ENCODE measurements at places on chromosomes 4 and X. TPM values are rescaled to one million over a fixed set of nuclear protein-coding genes. Genes with fewer than 3 reads are reported as not detected.

The GPRIN3 gene
- total RNA-seq, result 0.51 TPM

- DNase-seq, result no peak
Measured at GRCh38 chr4:98539299-98539698, 119.1 kb downstream of the TSPAN5 start.

The ADGRL3 gene
- 0.05 TPM for total RNA-seq

- DNase-seq, result no peak
Measured at GRCh38 chr4:126973201-126973600, 659.6 kb upstream of the INTU start.

GRCh38 chrX:24763989-24764388, 70.3 kb downstream of the POLA1 start:
- no peak for DNase-seq

The ASB9 gene
- 5.3 TPM for total RNA-seq

The ACE2 gene
- under 0.01 TPM for total RNA-seq

DNA sequence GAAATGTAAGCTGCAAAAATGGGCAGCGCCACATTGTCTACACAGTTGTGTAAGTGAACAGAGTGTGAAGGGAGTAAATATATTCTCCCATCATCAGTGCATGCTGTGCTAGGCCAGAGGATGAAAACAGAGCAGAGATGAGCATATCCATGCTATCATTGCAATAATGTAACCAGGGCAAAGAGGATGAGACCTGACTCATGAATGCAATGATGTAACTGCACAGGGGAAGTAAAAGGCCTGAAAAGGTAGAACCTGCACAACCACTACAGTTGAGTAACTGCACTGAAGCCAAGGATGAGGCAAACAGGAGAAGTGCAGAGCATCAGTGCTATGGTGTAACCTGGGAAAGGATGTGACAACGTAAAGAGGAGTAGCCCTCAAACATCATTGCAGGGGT, 220.4 kb upstream of the FAM47C start:
- DNase-seq, result no peak

The ADAMTS3 gene
- total RNA-seq, result 0.68 TPM

GRCh38 chrX:76155786-76156185, 17.1 kb upstream of the PBDC1 start:
- DNase-seq, result no peak

DNA sequence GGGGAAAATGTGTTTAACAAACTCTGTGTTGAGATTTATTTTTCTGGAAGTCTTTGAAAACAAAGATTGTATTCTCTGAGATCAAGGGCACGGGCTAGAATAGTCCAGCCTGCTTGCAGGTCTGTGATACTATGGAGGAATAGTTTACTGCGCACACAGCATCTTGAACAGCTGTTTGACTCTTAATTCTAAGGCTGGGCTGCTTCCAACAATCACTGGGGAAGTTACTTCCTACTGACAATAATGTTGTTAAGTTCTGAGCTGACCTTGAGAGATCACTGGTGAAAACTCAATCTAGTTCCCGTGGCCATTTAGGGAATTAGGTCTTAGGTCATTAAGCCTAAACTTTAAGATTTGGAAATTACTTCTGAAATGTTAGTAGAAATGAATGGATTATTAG, 416.1 kb upstream of the FTHL17 start:
- peak; percentile 17 for DNase-seq

The ABCE1 gene
- total RNA-seq, result 197 TPM

The N4BP2 gene
- total RNA-seq, result 8.9 TPM

DNA sequence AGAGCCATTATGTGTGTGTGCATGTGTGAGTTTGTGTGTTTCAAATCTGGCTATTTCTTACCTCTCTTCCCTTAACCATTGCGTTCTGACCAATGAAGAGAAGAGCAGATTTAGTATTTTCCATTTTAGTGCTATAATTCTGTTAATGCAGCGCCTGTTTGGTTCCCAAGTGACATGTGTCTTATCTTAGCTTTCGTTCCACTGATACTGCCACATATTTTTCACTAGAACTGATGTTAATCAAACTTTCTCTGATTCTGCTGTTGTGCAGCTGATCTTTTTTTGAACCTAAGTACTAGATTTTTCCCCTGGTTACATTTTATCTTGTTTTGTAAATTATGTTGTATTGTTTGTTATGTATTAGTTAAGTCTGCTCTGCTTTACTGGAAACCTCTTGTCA, 152.9 kb upstream of the MID1 start:
- DNase-seq, result no peak

The GPRASP1 gene
- 2.6 TPM for total RNA-seq

DNA sequence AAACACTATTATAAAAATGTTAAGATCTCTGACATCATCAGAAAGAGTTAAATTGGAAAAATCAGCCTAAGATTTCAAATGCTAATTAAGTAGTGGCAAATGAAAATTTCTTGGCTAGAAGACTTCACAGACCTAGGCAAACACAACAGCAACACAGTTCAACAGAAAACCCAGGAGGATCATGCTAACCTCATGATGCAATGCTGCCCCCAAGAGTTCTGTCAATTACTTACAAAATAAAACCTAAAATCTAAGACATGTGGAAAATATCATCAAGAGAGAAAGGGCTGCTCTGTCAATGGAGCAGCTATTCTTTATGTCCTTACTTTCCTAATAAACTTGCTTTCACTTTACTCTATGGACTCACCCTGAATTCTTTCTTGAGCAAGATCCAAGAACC, 21.0 kb downstream of the S100G start:
- peak; percentile 75 for DNase-seq

GRCh38 chr4:6085691-6086628, 67.7 kb upstream of the C4orf50 start:
- no peak for DNase-seq

DNA sequence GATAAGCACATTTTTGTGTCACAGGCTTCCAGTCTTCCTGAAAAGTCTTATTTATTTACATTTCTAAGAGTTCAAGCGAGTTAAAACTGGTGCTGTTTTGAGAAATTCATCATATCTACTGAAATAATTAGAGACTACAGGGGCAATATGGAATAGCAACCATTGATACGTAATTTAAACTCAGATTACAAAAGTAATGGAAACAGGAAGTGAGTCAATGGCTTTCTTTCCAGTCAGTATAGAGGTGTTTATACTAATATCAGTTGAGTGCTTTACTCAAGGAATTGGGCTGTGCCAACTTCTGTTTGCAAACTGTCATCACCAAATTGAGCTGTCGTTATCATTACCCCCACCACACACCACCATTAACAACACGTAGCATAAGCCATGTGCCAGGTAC, 222.7 kb downstream of the COL25A1 start:
- peak; percentile 78 for DNase-seq

GRCh38 chrX:82141942-82142341, 940.0 kb downstream of the SH3BGRL start:
- DNase-seq, result no peak

The NDP gene
- total RNA-seq, result not detected

GRCh38 chr4:30103455-30103854, 616.7 kb upstream of the PCDH7 start:
- DNase-seq, result no peak

GRCh38 chr4:104146048-104146447, 348.6 kb downstream of the CXXC4 start:
- DNase-seq, result no peak

GRCh38 chr4:162837679-162838078, 329.0 kb downstream of the NAF1 start:
- no peak for DNase-seq

GRCh38 chr4:176077561-176077960, 11.9 kb downstream of the WDR17 start:
- DNase-seq, result no peak

GRCh38 chr4:80535551-80535950, 200.0 kb downstream of the CFAP299 start:
- no peak for DNase-seq

DNA sequence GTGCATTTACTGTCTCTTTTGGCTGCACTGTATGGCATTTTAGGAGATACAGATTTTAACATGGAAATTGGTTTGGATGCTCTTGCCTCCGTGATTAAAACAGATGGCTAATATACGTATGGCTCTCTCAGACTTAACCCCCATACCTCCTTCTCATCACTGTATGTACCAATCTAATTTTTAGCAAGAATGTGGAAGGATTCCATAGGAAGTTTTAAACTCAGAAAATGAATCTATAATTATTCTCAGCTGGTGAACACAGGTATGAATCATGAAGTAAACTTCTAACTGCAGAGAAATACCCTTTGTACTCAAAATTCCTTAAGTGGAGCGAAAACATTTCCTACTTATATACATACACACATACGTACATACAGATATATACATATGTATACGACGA, 210.5 kb upstream of the NEIL3 start:
- no peak for DNase-seq

- no peak for DNase-seq
Measured at GRCh38 chrX:21656587-21657317, 1.4 kb downstream of the KLHL34 start.

The PIR gene
- 165 TPM for total RNA-seq

DNA sequence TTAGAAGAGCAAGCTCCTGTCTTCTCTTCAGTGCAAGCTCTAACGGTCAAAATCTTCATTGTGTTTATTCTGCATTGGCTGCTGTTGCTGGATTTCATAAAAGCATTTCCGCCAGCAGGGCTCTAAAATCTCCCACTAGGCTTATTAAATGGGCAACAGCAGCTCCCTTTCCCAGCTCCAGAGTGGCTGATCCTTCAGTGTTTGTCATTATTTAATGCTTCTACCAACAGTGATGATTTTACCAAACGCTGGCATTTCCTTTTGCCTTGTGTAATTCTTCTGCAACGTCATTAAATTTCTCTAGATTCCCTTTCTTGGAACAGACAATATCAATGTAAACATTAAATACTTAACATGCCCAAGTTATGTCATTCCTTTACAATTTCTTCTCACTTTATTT, 20.1 kb downstream of the SLC7A11 start:
- peak; percentile 86 for DNase-seq

DNA sequence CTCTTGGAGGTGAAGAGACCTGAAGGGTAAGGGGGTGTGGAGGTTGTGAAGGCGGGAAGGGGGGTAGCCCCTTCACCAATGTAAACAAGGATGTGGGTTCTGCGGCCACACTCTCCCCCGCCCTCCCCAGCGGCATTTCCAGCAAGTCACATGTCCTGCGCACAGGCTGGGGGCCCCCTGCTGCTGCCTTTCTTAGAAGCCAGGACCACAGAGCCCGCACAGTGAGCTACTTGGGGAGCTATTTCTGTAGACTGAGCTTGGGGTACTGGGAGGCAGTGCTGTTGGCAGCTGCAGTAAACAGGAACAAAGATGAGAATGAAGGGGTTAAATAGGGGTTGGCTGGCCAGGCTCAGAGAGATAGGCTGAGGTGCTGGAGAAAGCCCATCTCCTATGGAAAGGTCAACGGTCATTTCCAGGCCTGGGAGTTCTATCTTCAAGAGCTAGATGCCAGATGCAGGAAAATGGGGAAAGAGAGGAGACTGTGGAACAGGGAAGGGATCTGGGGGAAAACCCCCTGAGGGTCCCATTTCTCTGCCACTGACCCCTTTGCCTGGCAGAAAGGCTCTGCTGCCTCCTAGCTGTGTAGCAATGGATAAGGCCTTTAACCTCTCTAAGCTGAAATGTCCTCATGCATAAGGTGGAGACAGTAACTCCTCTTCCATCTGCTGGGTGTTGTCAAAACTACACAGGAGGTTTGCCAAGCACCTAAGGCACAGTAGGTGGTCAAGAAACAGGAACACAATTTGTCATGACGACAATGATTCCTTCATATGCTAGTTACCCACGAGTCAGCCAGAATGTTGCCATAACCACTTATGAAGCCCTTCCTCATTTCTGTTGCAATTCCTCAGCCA, 18.5 kb upstream of the PIM2 start:
- DNase-seq, result no peak

Measured in dermis blood vessel endothelial cell (primary cell).